ENCODE measurements at places on chromosomes 5 and 9.
A peak's percentile ranks its signal among the peaks of the same experiment; 100 is the strongest.

GRCh38 chr9:33273266-33273971 lies 8.6 kb downstream of the CHMP5 start:
- no peak for DNase-seq

- peak; percentile 75 for DNase-seq
These were observed 69.5 kb upstream of the HSPB3 start for GRCh38 chr5:54385994-54386393.

DNA sequence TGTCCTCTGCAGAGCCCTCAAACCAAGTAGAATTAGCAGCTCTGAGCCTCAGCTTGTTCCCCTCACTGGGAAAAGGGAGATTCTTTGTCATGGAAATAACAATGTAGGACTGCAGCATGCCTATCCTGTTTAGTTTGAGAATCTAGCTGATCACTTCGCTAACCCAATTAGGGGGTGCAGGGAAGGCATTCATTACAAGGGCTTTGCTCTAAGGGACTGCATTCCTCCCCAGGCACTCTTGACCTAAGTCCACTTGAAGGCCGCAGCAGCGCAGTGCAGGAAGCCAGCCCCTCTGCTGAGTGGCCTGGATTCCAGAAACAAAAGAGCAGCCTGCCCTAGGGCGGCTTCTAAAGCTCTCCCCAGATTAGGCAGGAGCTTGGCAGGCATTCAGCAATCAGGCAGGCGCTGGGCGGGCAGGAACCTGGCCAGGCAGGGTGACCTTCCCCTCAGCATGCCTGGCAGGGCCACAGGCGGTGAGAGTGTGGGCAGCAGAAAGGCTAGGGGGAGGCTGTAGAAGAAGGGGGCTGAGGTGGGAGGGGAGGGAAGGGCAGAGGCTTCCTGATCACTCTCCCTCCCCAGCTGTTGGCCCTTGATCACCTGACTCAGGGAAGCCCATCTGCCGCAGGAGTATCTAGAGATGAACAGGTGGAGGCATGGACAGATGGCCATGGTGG lies 24.8 kb downstream of the CCNJL start:
- DNase-seq, result peak; percentile 47

GRCh38 chr5:83925321-83925954 lies 204.8 kb upstream of the HAPLN1 start:
- DNase-seq, result peak; percentile 88

- peak; percentile 79 for DNase-seq
These were observed 14.4 kb upstream of the SCGB3A1 start for GRCh38 chr5:180605554-180606214.

Measured in choroid plexus epithelial cell (primary cell).